Articular chondrocyte of knee joint (primary cell): ENCODE measurements at places on chromosomes 12 and 14. TPM values are rescaled to one million over a fixed set of nuclear protein-coding genes. Genes with fewer than 3 reads are reported as not detected.

The OR6C2 gene
- not detected in 2 replicates for total RNA-seq

The RAD9B gene
- 1.3 and 1.4 TPM in 2 replicates for total RNA-seq

The BMP4 gene
- total RNA-seq: 45.2 and 73.5 TPM in 2 replicates

The TMEM30B gene
- total RNA-seq: 11.0 and 12.4 TPM in 2 replicates

The AMIGO2 gene
- 1.2 and 1.7 TPM in 2 replicates for total RNA-seq

The LRIG3 gene
- 190 and 197 TPM in 2 replicates for total RNA-seq

The BEST3 gene
- not detected in 2 replicates for total RNA-seq
